ENCODE measurements at places on chromosomes 7 and 10. TPM values are rescaled to one million over a fixed set of nuclear protein-coding genes. Genes with fewer than 3 reads are reported as not detected.

The VWC2 gene
- total RNA-seq, result 0.06 TPM

DNA sequence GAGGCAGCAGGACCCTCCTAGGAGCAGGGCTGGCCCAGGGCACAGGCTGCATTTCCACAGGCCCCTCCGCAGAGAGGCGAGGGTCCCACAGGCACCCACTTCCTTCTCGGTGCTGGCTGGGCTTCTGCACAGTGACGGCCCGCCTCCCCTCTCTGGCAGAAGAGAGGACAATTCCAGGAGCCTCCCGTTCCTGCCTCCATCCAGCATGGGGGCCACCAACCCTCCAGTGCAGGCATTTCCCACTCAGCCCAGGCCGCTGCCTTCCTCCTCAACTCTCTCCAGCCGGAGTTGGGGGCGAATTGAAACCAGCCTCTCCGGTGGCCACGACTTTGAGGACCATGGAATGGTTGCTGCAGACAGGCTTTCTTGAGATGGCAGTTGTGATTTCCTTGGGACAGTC is 125.0 kb upstream of the PPP2R2D start:
- no peaks in the 10 kb centered on the region for H3K36me3 ChIP-seq
- H3K4me3 ChIP-seq, result no peak overlapping the region
- H3K27ac ChIP-seq, result no peak overlapping the region
- no peaks in the 10 kb centered on the region for H3K27me3 ChIP-seq
- DNase-seq, result no peak
- H3K4me1 ChIP-seq, result no peaks in the 10 kb centered on the region

GRCh38 chr10:60611291-60611747 is 167.0 kb upstream of the CDK1 start:
- no peaks in the 10 kb centered on the region for H3K36me3 ChIP-seq
- no peak overlapping the region for H3K27ac ChIP-seq
- H3K4me3 ChIP-seq, result no peak overlapping the region

GRCh38 chr7:43844257-43844656 is 25.1 kb downstream of the MRPS24 start:
- no peaks in the 10 kb centered on the region for H3K4me1 ChIP-seq
- no peak overlapping the region for H3K27ac ChIP-seq
- no peaks in the 10 kb centered on the region for H3K36me3 ChIP-seq
- no peak overlapping the region for H3K4me3 ChIP-seq
- no peaks in the 10 kb centered on the region for H3K27me3 ChIP-seq
- DNase-seq, result no peak

DNA sequence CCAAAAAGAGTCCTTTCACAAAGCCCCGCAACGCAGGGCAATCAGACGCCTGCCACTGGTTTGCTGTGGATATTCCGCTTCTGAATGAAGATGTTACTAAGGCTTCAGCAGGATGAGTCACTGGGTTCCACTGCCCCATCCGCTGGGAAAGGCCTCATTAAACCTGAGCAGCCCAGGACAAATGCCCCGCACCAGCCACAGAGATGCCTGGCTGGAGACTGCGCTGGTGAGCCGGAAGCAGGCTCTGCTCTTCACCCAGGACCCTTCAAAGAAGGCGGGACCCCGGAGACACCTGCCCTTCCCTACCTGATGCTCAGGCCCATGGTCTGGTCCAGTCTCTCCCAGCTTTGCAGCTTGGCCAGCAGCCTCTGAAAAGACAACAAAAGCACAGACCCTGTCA is 19.8 kb downstream of the MAD1L1 start:
- peaks cover 15% of the 10 kb centered on the region for H3K36me3 ChIP-seq
- H3K27me3 ChIP-seq, result no peaks in the 10 kb centered on the region
- H3K27ac ChIP-seq, result no peak overlapping the region
- no peaks in the 10 kb centered on the region for H3K4me1 ChIP-seq
- DNase-seq, result no peak

DNA sequence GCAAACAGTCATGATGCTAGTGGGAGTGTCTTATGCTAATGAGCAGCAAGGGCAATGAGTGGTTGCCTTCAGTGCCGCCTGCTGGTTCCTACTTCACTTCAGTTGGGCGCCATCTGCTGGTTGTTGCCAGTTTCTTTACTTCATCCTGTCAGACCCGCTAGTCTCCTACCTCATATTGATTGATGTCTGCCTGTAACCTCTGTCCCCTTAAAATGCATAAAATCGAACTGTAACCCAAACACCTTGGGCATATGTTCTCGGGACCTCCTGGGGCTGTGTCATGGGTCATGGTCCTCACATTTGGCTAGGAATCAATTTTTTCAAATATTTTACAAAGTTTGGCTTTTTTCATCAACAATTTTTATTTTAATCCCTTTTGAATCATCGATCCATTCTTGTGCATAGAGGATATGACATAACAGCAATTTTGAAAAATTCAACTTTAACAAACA is 62.8 kb upstream of the C7orf33 start:
- H3K27me3 ChIP-seq, result no peaks in the 10 kb centered on the region
- H3K27ac ChIP-seq, result no peak overlapping the region
- no peaks in the 10 kb centered on the region for H3K4me1 ChIP-seq

- DNase-seq, result no peak
- peaks cover 5% of the 10 kb centered on the region for H3K27me3 ChIP-seq
- H3K27ac ChIP-seq, result no peak overlapping the region
- H3K36me3 ChIP-seq, result no peaks in the 10 kb centered on the region
Observed at GRCh38 chr7:142792129-142792528, 21.4 kb downstream of the PRSS2 start.

All from kidney (tissue), 22 donors.